ENCODE measurements at places on chromosomes 2 and 18. TPM values are rescaled to one million over a fixed set of nuclear protein-coding genes. Genes with fewer than 3 reads are reported as not detected.

The PTPRN gene
- not detected for total RNA-seq

The DOK1 gene
- 7.0 TPM for total RNA-seq

The EIF2AK3 gene
- total RNA-seq = 23.9 TPM

The VAMP8 gene
- 137 TPM for total RNA-seq

The CRYGC gene
- not detected for total RNA-seq

The TFPI gene
- 0.08 TPM for total RNA-seq

The DPP10 gene
- not detected for total RNA-seq

The SFTPB gene
- total RNA-seq = not detected

The VSNL1 gene
- total RNA-seq = not detected

The FBXO48 gene
- 1.3 TPM for total RNA-seq

The SERTAD2 gene
- 35.0 TPM for total RNA-seq

The GCG gene
- total RNA-seq = not detected

The SCN2A gene
- total RNA-seq = not detected

The RAMP1 gene
- 1.1 TPM for total RNA-seq

The TSN gene
- total RNA-seq = 50.6 TPM

The CCL20 gene
- total RNA-seq = 1.9 TPM
